ENCODE measurements at places on chromosomes 3 and 15. TPM values are rescaled to one million over a fixed set of nuclear protein-coding genes. Genes with fewer than 3 reads are reported as not detected.
A peak's percentile ranks its signal among the peaks of the same experiment; 100 is the strongest.

- DNase-seq = no peak
These were observed 205.9 kb upstream of the CDIN1 start for GRCh38 chr15:36373550-36373949.

GOLGA8M gene
- polyA plus RNA-seq = 1.9 TPM

GRCh38 chr3:141963301-141963700, 86.9 kb downstream of the ATP1B3 start:
- DNase-seq = no peak

DNA sequence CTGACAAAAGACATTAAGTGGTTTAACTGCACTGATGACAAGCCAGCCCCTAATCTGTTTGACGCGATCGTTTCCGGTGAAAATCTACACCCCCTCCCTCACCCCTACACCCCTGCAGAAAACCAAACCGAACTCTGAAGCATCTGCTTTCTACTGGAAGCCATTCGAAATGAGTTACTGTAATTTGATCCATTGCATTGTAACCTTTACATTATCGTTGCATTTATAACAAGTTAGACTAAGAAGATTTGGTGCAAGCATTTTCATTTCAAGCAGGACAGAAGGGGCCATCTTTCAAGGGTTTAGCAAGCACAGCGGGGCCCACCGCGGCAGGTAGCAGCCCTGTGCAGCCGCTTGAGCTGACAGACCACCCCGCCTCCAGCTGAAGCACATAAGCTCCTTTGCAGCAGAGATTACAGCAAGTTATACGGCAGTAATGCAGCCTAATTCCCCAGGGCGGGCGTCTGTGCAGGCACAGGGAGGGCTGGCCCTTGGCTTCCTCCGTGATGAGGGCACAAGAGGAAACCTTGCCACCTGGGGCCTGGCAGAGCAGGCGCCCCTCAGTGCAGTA, 79.3 kb downstream of the CHSY1 start:
- no peak for DNase-seq

- no peak for DNase-seq
These were observed 189.7 kb downstream of the PDZRN3 start for GRCh38 chr3:73435055-73435454.

GRCh38 chr3:46545818-46546630, 20.1 kb downstream of the LRRC2 start:
- no peak for DNase-seq

DNA sequence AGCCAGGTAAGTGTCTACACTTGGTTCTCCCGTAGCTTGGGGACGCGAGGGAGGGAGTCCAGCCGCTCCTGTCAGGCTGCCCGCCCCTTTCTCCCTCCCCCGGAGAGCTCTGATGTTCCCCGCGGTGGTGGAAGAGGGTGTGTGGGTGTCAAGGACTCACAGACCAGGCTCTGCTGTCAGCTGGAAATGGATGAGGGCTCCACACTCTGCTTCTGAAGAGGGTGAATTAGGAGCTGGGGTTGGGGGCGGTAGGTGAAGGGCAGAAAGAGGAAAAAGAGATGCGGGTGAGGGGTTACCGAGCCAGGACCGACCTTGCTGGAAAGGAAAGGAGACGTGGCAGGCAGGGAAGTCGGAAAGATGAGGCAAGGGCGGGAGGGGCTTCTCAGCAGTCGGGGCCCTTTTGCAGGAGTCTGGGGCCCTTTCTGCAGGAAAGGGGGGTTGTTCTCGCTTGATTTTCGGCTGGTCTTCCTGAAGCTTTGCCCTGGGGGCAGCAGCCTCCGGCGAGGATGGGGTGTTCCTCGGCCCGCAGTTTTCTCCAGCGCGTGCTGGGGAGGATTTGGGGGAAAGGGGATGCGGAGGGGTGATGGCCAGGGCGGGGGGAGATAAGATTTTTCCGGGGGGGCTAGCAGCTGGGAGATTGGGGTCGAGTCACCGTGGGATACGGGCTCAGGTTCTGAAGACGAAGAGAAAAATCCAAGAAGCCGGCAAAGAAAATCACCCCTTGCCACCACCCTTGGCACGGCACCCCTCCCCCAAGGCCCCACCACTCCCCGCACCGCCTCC, 602 bp upstream of the BAHD1 start:
- DNase-seq = no peak

GRCh38 chr3:9316881-9317361, 45.9 kb upstream of the THUMPD3 start:
- no peak for DNase-seq

GRCh38 chr15:41583795-41584194, 24.8 kb downstream of the TYRO3 start:
- DNase-seq = no peak

- DNase-seq = no peak
These were observed 65.8 kb downstream of the SCN5A start for GRCh38 chr3:38583688-38584087.

DNA sequence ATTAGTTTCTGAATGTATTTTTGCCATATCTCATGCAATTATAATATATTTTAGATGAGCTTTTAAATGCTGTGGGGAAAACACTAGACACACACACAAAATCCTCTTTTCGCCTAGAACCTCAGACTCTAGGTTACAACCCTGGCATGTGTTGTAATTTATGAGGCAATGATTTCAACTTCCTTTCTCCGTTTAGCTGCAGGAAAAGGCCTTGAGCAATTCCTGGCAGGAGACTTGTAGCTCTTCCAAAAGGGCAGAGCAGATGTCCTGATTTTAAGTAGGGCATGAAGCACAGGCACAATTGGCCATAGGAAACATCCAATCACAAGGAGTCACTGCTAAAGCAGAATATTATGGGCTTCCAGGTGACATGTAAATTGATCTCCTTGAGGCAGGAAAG, 82.0 kb downstream of the GPR156 start:
- peak; percentile 17 for DNase-seq

GRCh38 chr3:133733226-133733625, 13.0 kb upstream of the TF start:
- DNase-seq = no peak

- DNase-seq = no peak
These were observed 1274.4 kb downstream of the ROBO2 start for GRCh38 chr3:78314327-78314726.
